Mammary epithelial cell (primary cell): ENCODE measurements at places on chromosomes 1 and 21.

DNA sequence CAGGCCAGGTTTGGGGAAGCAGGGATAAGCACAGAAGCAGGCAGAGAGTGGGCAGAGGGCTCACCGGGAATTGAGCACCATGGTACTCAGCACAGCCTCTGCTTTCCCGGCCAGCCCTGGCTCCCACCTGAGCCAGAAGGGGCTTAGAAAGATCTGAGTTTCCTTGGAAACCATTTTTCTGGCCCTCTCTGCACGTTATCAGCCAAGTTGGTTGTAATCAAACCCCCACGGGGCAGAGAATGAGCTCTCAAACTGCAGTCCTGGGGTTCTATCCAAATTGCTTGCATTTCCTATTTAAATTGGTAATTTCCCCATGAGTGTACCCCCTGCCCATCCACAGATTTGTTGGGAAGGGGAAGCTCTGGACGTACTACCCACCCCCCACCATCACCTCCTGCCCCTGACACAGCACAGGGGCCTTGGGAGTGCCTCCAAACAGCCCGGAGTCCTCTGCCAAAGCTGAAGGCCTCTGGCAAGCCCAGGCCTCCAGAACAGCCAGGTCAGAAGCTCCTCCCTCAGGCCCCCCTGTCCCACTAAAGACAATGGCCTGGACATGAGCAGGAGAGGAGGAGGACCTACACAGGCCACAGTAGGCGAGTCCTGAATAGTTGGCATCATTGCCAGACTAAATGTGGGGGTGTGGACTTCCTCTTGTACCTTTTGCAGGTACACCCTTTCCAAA, 42.7 kb upstream of the GJB5 start:
- DNase-seq, result no peak

GRCh38 chr1:10122926-10123325, 87.4 kb upstream of the KIF1B start:
- DNase-seq, result peak; percentile 12

GRCh38 chr1:107894605-107895004, 70.4 kb downstream of the VAV3 start:
- no peak for DNase-seq

DNA sequence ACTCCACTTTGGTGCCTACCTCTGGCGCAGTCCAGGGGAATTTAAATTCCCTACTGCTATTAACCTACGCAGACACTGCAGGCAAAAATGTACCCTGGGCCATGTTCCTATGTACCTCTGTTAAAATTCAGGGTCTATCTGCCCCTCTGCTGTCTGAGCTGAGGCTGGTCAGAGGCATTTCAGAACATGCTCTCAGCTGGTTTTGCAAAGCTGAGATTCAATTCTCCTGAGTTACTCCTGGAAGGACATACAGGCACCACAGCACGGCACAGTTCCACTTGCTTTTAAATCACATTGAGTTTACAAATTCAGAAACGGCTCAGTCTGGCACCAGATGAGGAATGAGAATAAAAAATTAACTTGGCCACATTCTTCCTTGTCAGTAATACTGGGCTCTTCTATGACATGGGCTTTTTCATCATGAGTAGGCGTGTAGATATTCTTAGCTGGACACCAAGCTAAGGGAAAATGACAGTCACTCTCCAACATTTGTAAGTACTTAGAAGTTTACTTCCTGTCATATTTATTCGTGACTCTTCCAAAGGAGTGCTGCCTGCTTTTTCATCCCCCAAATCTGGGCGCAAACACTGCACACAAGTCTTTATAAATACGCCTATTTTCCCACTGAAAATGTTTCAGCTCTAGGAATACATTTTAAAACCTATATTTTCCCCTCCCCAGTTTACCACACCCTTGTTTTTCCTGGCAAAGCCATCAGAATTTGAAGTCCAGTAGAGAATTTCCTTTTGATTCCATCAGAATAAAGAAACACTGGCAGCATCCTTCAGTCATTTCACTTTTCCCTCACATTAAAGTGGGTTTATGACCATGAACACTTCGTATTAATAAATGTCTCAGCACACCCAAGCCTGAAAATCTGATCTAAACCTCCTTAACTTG, 1.9 kb downstream of the C1orf198 start:
- DNase-seq, result no peak

GRCh38 chr1:19606817-19607642, 37.1 kb upstream of the NBL1 start:
- no peak for DNase-seq

- no peak for DNase-seq
These were observed 519.8 kb upstream of the PLXNA2 start for GRCh38 chr1:208763971-208764370.

DNA sequence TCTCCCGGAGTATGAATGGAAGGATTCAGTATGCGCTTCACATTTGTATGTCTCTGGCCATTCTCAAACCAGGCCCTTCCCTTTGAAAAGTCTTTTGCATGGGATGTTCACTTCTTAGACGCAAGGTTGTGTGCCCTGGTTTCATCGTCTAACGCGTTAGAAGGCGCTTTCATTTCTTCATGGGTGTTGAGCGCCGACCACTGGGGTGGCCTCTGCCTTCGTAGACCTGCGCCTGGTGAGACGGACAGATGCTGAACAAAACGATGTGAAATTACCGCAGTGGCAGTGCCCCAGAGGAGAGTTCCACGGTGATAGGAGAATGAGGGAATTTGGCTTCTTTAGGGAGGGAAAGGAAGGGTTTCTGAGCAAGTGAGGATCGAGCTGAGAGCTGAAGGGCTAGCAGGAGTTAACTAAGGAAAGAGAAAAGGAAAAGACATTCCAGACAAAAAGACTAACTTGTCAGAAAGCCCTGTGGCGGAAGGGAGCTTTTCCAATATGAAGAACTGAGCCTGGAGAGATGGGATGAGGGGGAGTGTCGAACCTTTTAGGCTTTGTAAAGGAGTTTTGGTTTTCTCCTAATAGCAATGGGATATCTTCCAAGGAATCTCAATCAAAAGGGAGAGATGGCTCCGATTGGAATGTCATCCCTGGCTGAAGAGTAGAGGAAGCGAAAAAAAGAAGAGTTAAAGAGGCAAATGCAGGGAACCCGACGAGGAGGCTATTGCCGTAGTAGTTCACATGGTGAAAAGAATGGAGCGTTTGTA, 951 bp downstream of the GGPS1 start:
- DNase-seq, result no peak

GRCh38 chr1:159924025-159924790, 1.1 kb downstream of the TAGLN2 start:
- peak; percentile 90 for DNase-seq

DNA sequence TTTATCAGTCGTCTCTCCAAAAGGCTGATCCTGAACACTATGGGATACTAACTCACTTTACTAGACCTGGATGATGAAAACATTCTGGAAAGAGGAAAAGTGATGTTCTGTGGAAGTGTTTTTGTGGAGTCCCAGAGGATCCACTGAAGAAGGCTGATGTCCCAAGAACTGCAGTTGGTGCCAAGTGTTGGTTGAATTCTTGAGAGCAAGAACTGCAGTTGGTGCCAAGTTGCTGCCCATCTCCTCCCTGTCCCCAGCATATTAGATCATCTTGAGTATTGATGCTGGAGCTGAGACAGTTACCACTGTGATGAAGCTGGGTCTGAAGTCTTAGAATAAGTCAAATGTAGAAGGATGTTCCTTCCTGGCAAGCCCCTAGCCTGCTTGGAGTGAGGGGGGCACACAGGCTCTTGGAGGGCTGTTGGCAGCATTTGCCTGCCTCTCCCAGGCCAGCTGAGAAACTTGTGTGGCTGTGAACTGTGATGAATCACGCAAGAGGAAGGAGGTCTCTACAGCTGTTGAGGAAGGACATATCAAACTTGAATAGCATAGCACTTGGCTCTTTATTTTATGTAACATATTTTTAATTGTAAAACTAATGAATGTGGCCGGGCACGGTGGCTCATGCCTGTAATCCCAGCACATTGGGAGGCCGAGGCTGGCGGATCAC, 48.1 kb downstream of the DNAJC6 start:
- DNase-seq, result no peak

- DNase-seq, result peak; percentile 93
These were observed 27.5 kb downstream of the ARID1A start for GRCh38 chr1:26723013-26723991.

DNA sequence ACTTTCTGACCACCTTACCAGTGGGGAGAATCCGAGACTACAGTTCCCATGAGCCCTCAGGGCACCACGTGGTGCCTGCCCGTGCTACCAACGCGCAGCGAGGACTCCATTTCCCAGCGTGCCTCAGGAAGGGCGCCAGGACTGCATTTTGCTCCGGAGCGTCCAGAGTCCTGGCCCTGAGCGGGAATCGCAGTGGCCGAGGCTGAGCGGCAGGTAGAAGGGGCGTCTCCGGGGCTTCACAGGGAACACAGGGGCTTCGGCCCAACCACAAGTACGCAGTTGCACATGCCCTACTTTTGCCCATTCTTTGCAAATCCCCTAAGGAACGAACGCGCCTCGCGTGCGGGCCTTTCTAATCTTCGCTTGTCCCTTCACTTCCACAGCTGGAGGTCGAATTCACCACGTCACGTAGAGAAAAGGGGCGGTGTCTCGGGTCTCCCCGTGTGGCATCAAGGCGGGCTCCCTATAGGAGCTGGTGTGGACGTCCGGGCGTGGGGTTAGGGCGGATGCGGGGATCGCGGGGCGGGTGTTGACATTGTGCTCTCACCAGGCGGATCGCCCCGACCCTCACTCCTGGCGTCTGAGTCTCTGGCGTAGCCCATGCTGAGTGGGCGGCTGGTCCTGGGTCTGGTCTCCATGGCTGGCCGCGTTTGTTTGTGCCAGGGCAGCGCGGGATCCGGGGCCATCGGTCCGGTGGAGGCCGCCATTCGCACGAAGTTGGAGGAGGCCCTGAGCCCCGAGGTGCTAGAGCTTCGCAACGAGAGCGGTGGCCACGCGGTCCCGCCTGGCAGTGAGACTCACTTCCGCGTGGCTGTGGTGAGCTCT, at the start of gene BOLA1:
Gene BOLA1 (plus strand): TSS at position 109 of the 825 bp plus-strand sequence. CDS start 492 bp downstream, at position 601.
- peak; percentile 85 for DNase-seq

- no peak for DNase-seq
These were observed 72.5 kb downstream of the SYDE2 start for GRCh38 chr1:85128316-85128715.

DNA sequence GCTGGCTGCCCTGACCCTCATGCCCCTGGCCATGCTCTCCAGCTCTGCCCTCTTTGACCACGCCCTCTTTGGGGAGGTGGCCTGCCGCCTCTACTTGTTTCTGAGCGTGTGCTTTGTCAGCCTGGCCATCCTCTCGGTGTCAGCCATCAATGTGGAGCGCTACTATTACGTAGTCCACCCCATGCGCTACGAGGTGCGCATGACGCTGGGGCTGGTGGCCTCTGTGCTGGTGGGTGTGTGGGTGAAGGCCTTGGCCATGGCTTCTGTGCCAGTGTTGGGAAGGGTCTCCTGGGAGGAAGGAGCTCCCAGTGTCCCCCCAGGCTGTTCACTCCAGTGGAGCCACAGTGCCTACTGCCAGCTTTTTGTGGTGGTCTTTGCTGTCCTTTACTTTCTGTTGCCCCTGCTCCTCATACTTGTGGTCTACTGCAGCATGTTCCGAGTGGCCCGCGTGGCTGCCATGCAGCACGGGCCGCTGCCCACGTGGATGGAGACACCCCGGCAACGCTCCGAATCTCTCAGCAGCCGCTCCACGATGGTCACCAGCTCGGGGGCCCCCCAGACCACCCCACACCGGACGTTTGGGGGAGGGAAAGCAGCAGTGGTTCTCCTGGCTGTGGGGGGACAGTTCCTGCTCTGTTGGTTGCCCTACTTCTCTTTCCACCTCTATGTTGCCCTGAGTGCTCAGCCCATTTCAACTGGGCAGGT, 3.8 kb downstream of the GPR61 start:
- no peak for DNase-seq

- DNase-seq, result no peak
These were observed 48.7 kb upstream of the PRDM2 start for GRCh38 chr1:13651279-13651678.

DNA sequence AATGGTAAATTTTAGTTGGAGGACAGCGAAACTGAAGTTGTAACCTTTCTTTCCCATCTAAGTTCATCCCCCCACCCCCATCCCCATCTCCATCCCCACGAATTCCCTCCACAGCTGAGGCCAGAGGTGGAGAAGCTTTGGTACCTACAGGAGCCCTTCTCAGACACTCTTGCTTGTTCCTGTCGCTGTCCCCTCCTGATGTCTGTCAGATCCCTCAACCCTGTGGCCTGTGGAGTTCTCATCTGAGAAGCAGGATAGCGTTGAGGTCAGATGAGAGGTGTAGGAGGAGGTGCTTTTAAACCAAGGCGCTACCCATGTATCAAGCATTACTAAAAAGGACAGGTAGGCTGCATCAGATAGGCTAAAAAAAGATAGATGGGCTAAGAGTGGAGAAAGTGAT, 769 bp downstream of the NTPCR start:
- peak; percentile 25 for DNase-seq
